ENCODE measurements at places on chromosomes 5 and 9. TPM values are rescaled to one million over a fixed set of nuclear protein-coding genes. Genes with fewer than 3 reads are reported as not detected.

LCN15 gene
- not detected for total RNA-seq

MOB3B gene
- 27.4 TPM for total RNA-seq

AK8 gene
- total RNA-seq = 0.22 TPM

PCA3 gene
- 0.39 TPM for total RNA-seq

PCDHGC5 gene
- total RNA-seq = 1.6 TPM

ZNF300 gene
- total RNA-seq = 8.1 TPM

CER1 gene
- total RNA-seq = not detected

TMEM174 gene
- not detected for total RNA-seq

FBP2 gene
- not detected for total RNA-seq

PRSS3 gene
- 0.79 TPM for total RNA-seq

GFPT2 gene
- 4.3 TPM for total RNA-seq

PCAT7 gene
- not detected for total RNA-seq

TAF1L gene
- not detected for total RNA-seq

PCDHGA6 gene
- total RNA-seq = 2.6 TPM

PCDHGA7 gene
- 5.5 TPM for total RNA-seq

ANKRD55 gene
- total RNA-seq = not detected

CA9 gene
- not detected for total RNA-seq

MARCHF6 gene
- total RNA-seq = 57.3 TPM

VLDLR gene
- total RNA-seq = 69.5 TPM

CAMLG gene
- total RNA-seq = 43.2 TPM

MAML1 gene
- total RNA-seq = 11.0 TPM

NUTM2G gene
- not detected for total RNA-seq

CTNND2 gene
- under 0.01 TPM for total RNA-seq

LEAP2 gene
- total RNA-seq = not detected

CCDC183 gene
- total RNA-seq = 0.39 TPM

ZFP62 gene
- 23.9 TPM for total RNA-seq

SARDH gene
- 2.4 TPM for total RNA-seq

DMRT3 gene
- not detected for total RNA-seq

FLT4 gene
- under 0.01 TPM for total RNA-seq

PDLIM4 gene
- total RNA-seq = 132 TPM

GFI1B gene
- total RNA-seq = under 0.01 TPM

LECT2 gene
- total RNA-seq = not detected

CDH9 gene
- total RNA-seq = not detected

Measured in placental epithelial cell (primary cell).